ENCODE measurements at places on chromosomes 7 and 10. TPM values are rescaled to one million over a fixed set of nuclear protein-coding genes. Genes with fewer than 3 reads are reported as not detected.

- DNase-seq = no peak
Observed at GRCh38 chr7:1024876-1025742, 19.2 kb upstream of the GPR146 start.

- no peak for DNase-seq
Observed at GRCh38 chr7:127976056-127976737, 55.0 kb downstream of the LRRC4 start.

DNA sequence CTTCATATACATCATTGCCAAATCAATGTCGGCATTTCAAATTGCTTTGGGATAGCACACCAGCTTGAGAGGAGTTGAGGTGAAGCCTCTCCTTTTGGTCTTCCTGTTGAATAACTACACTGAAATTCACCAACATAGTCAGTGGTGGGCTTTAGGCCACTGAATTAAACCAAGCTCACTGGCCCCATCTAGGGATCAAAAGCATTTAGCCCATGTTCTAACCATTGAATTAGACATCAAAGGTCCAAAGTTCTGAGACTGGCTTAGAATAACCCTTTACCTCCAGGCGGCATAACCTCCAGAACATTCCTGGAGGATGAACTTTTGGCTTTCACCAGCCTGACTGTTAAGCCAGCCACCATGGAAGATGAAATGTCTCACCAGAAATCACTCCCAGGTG lies 54.6 kb downstream of the BPGM start:
- DNase-seq = peak; percentile 80

CREB5 gene
- 3.8 TPM for total RNA-seq

Data from RPMI7951 (cell line).